ENCODE measurements at places on chromosomes 7 and 10. TPM values are rescaled to one million over a fixed set of nuclear protein-coding genes. Genes with fewer than 3 reads are reported as not detected.

The C10orf143 gene
- 1.8 TPM for total RNA-seq

The SPDYE11 gene
- total RNA-seq: not detected

The SMNDC1 gene
- 19.8 TPM for total RNA-seq

The LEP gene
- total RNA-seq: not detected

The OR2A42 gene
- 0.10 TPM for total RNA-seq

The SEMA4G gene
- total RNA-seq: 0.10 TPM

The SMKR1 gene
- 0.31 TPM for total RNA-seq

The FBXW4 gene
- 78.9 TPM for total RNA-seq

The PPP1R17 gene
- not detected for total RNA-seq

The ATG9B gene
- total RNA-seq: 3.6 TPM

The TMEM26 gene
- total RNA-seq: not detected

The MUC3A gene
- not detected for total RNA-seq

The LRMDA gene
- 7.6 TPM for total RNA-seq

The SNCG gene
- not detected for total RNA-seq

The CRYGN gene
- total RNA-seq: not detected

The CDK14 gene
- 11.1 TPM for total RNA-seq

The CLCN1 gene
- total RNA-seq: 0.21 TPM

The RNF133 gene
- total RNA-seq: not detected

The TRIL gene
- total RNA-seq: not detected

The CROT gene
- total RNA-seq: 6.9 TPM

The CPSF4 gene
- 17.4 TPM for total RNA-seq

The UCMA gene
- not detected for total RNA-seq

The POLR2J2 gene
- 7.9 TPM for total RNA-seq

The SGCE gene
- total RNA-seq: 4.6 TPM

The FAM237B gene
- not detected for total RNA-seq

The RAPGEF5 gene
- 0.63 TPM for total RNA-seq

The UBTD1 gene
- 6.3 TPM for total RNA-seq

The LAMB4 gene
- 0.10 TPM for total RNA-seq

The TACR2 gene
- total RNA-seq: not detected

The TRIM56 gene
- total RNA-seq: 10.4 TPM

The SP4 gene
- 40.6 TPM for total RNA-seq

The AKR1B1 gene
- 39.7 TPM for total RNA-seq

The MYL10 gene
- not detected for total RNA-seq

The NACAD gene
- total RNA-seq: 0.10 TPM

The DAGLB gene
- 9.9 TPM for total RNA-seq

The ACSL5 gene
- 13.3 TPM for total RNA-seq

The NPTX2 gene
- 0.42 TPM for total RNA-seq

The RAB18 gene
- 88.4 TPM for total RNA-seq

The RARRES2 gene
- not detected for total RNA-seq

The H2BK1 gene
- not detected for total RNA-seq

The ZNF138 gene
- 9.3 TPM for total RNA-seq

The ARHGAP22 gene
- total RNA-seq: 1.2 TPM

The UTF1 gene
- total RNA-seq: not detected

The EPO gene
- total RNA-seq: not detected

The PALD1 gene
- total RNA-seq: 0.52 TPM

The TMEM270 gene
- not detected for total RNA-seq

The AASS gene
- 2.6 TPM for total RNA-seq

The OPALIN gene
- total RNA-seq: not detected

The ZNF485 gene
- total RNA-seq: 1.9 TPM

The GARIN1A gene
- 0.52 TPM for total RNA-seq

The RBAK gene
- total RNA-seq: 15.0 TPM

The ANKRD2 gene
- total RNA-seq: not detected

The PRKAR2B gene
- total RNA-seq: 62.1 TPM

The DHTKD1 gene
- 16.3 TPM for total RNA-seq

Measured in mononuclear cell (primary cell).